ENCODE measurements at places on chromosomes 11 and 22. TPM values are rescaled to one million over a fixed set of nuclear protein-coding genes. Genes with fewer than 3 reads are reported as not detected.

The KLHDC7B gene
- not detected for total RNA-seq

The PAX6 gene
- total RNA-seq: 1.5 TPM

The MRGPRX4 gene
- total RNA-seq: not detected

The TRABD gene
- total RNA-seq: 35.2 TPM

The OR52H1 gene
- not detected for total RNA-seq

The MYOD1 gene
- total RNA-seq: not detected

The SAA4 gene
- not detected for total RNA-seq

The B4GALNT4 gene
- total RNA-seq: 10.4 TPM

The OR52D1 gene
- not detected for total RNA-seq

The TUBA8 gene
- 0.25 TPM for total RNA-seq

The SYT13 gene
- total RNA-seq: 7.3 TPM

The FOLR1 gene
- not detected for total RNA-seq

The LSP1 gene
- total RNA-seq: 3.2 TPM

The SCUBE2 gene
- total RNA-seq: 0.43 TPM

The CASP12 gene
- not detected for total RNA-seq

The DDX6 gene
- total RNA-seq: 19.0 TPM

The OVCH2 gene
- total RNA-seq: not detected

The MAFF gene
- 16.9 TPM for total RNA-seq

The IL18 gene
- 107 TPM for total RNA-seq

The KCNC1 gene
- 0.19 TPM for total RNA-seq

The OR2AG2 gene
- total RNA-seq: not detected

The SLC17A6 gene
- not detected for total RNA-seq

The TRIM51 gene
- not detected for total RNA-seq

The CRYBB2 gene
- not detected for total RNA-seq

The HBB gene
- total RNA-seq: not detected

The OR52I2 gene
- total RNA-seq: not detected

The CCDC81 gene
- 0.33 TPM for total RNA-seq

The KRTAP5-10 gene
- not detected for total RNA-seq

The OR51I1 gene
- total RNA-seq: not detected

The MYO18B gene
- 0.07 TPM for total RNA-seq

The TMPRSS5 gene
- total RNA-seq: 0.12 TPM

The VSIG10L2 gene
- total RNA-seq: not detected

The TIGD3 gene
- 0.94 TPM for total RNA-seq

The TMPRSS4 gene
- total RNA-seq: not detected

The LARGE2 gene
- total RNA-seq: 2.8 TPM

The USH1C gene
- total RNA-seq: 1.6 TPM

The BMAL1 gene
- 7.9 TPM for total RNA-seq

The TSKU gene
- total RNA-seq: 122 TPM

The MRGPRX3 gene
- not detected for total RNA-seq

The PIH1D2 gene
- total RNA-seq: 1.5 TPM

The FAM181B gene
- 0.07 TPM for total RNA-seq

The MS4A1 gene
- not detected for total RNA-seq

The PHOX2A gene
- not detected for total RNA-seq

The JHY gene
- 3.5 TPM for total RNA-seq

The SCN4B gene
- total RNA-seq: not detected

The NUP160 gene
- 34.4 TPM for total RNA-seq

The CCDC88B gene
- total RNA-seq: 10.0 TPM

The JAML gene
- total RNA-seq: not detected

The RIC3 gene
- total RNA-seq: 1.4 TPM

The SNX32 gene
- not detected for total RNA-seq

The PGA5 gene
- not detected for total RNA-seq

The OR5D13 gene
- total RNA-seq: not detected

The SGSM1 gene
- 0.73 TPM for total RNA-seq

The OR51E2 gene
- not detected for total RNA-seq

The MMP1 gene
- 0.78 TPM for total RNA-seq

The LPXN gene
- 2.5 TPM for total RNA-seq

The ALDH3B2 gene
- total RNA-seq: not detected

All from A549 treated with GW870086 at 1 μM for 4 hours (cell line).